ENCODE measurements at places on chromosomes 16 and 17.
A peak's percentile ranks its signal among the peaks of the same experiment; 100 is the strongest.

GRCh38 chr16:9297437-9298113 lies 206.1 kb downstream of the HAPSTR1 start:
- DNase-seq, result no peak

- no peak for DNase-seq
These were observed 66.1 kb downstream of the SREBF1 start for GRCh38 chr17:17770632-17771044.

DNA sequence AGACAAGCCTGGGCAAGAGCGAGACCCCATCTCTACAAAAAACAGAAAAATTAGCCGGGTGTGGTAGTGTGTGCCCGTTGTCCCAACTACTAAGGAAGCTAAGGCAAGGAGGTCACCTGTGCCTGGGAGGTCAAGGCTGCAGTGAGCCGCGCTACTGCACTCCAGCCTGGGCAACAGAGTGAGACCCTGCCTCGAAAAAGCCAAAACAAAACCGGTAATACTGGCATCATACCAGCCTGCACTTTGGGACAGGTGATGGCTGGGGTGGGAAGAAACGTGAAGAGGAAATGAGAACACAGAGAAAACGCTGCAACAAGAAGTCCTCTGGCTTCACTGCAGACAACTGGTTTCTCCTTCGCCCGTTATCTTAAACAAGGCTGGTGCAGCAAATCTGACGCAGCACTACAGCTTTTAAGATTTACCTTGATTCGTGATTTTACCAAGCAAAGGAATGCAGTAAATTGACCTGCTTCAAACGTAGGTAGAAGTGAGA lies 725 bp upstream of the CASC3 start:
- no peak for DNase-seq

DNA sequence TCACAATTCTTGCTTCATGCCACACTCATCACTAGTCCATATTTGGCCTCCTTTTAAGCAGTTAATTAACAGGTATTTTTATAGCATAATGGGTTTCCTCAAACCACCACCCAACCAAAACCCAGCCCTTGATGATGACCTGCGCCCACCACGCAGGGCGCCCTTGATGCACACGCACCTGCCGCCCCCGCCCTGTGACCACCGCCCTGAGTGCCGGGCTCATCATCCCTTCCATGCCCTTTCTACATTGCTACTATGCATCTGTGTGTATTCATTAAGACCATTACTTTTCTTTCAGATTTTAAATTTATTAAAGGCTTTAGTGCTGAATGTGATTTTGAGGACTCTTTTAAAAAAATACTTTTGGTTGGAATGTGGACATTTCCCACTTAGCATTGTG lies 204.8 kb upstream of the CHMP6 start:
- DNase-seq, result no peak

GRCh38 chr16:23557779-23558702 lies 514 bp downstream of the UBFD1 start:
- DNase-seq, result peak; percentile 3

DNA sequence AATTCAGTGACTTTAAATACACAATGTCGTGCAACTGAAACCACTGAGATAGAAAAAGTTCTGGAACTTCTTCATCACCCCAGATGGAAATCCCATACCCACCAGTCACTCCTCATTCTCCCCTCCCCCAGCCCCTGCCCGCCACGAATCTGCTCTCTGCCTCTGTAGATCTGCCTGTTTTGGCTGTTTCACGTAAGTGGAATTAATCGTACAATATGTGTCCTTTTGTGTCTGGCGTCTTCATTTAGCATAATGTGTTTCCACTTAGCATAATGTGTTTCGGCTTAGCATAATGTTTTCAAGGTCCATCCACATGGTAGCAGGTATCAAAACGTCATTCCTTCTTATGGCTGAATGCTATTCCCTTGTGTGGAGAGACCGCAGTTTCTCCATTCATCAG lies 3.5 kb upstream of the SPPL2C start:
- no peak for DNase-seq

GRCh38 chr16:71406316-71406715 lies 35.5 kb downstream of the TLE7 start:
- DNase-seq, result no peak

DNA sequence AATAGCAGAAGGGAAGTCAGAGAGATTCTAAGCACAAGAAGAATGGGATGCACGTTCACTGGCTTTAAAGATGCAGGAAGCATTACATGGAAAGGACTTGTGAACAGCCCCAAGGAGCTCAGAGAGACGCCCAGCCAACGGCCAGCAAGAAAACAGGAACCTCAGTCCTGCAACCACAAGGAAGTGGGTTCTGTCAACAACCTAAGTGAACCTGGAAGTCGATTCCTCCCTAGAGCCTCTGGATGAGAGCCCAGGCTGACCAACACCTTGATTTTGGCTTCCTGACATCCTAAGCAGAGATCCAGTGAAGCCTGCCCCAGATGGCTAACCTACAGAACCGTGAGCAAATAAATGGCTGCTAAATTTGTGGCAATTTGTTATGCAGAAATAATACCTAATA lies 24.5 kb downstream of the GPR142 start:
- no peak for DNase-seq

DNA sequence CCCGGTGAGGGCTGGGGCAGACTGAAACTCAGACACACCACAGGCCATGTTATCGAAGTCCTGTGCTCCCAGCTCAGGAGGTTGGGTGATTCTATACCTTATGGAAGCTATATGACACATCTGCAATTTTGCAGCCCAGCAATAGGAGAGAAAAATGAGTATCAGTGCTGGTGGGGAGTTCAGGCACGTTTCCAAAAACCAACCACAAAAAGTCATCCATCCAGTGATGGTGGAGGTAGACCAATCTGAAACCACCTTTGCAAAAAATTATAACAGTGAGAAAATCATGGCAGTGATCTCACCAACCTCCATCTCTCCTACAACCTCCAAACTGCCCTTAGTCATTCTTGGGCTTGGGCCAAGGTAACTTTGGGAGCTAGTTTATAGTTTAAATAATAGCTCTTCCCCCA lies 327.9 kb downstream of the SLC39A11 start:
- no peak for DNase-seq
